ENCODE measurements at places on chromosomes 11 and 22.

- DNase-seq: no peak
Observed at GRCh38 chr11:72579816-72580641, 94.2 kb downstream of the PDE2A start.

- DNase-seq: no peak
Observed at GRCh38 chr11:46254133-46254491, 23.4 kb upstream of the CREB3L1 start.

GRCh38 chr22:44254811-44255210 is 57.9 kb downstream of the SHISAL1 start:
- DNase-seq: no peak

DNA sequence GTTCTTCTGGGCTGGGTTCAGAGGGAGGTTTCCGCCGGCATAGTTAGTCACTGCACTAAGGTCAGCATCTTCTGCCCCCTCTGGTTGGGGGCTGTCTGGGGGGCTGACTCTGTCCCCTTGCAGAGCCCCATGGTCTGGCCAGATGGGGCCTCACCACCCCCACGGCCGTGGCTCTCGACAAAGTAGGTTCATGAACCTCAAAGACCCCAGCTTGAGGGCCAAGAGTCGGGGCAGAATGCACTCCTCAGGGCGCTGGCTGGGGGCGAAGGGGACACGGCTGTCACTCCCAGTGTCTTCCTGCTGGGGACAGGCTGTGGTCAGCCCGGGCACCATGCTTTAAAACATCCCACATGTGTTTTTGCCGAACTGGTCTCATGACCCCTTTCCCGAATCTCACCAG is 20.8 kb downstream of the ANO1 start:
- DNase-seq: no peak

DNA sequence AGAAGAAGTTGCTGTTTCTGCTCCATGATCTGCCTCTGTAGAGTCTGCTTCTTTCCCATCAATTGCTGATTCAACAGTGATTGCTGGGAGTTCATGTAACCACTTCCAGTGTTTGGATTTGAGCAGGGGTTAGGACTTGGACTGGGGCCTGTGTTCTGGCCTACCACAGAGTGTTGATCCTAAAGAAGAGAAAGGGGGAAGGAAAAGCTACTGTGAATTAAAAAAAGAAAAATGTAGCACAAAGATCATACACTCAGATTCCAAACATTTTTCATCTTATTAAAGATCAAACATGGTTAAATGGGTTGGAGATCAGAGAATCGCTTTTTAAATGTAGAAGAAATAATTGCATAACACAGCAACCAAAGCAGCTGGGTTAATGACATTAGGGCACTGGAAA is 67.6 kb upstream of the MTMR2 start:
- DNase-seq: no peak

- no peak for DNase-seq
Observed at GRCh38 chr11:96373826-96374225, 15.9 kb downstream of the CCDC82 start.

GRCh38 chr11:12666915-12667314 is 7.3 kb upstream of the TEAD1 start:
- no peak for DNase-seq

DNA sequence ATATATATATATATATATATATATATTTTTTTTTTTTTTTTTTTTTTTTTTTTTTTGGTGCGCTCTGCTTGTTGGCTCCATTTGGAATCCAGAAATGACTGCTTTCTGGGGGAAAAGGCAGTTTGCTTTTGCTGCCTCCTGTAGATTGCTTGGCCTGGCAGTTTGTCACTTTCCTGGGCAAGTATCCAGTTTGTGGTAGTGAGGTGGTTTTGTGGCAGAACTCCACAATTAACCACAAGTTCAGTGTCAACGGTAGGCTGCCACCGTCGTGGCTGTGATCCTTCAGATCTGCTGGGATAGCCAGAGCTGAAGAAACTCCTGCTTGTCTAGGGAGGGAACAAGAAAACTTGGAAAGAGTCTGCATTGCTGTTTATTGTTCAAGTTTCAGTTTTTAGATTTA is 5.0 kb upstream of the PDE3B start:
- no peak for DNase-seq

- DNase-seq: no peak
Observed at GRCh38 chr11:102603091-102603490, 22.0 kb downstream of the MMP20 start.
